ENCODE measurements at places on chromosomes 11 and 22.

DNA sequence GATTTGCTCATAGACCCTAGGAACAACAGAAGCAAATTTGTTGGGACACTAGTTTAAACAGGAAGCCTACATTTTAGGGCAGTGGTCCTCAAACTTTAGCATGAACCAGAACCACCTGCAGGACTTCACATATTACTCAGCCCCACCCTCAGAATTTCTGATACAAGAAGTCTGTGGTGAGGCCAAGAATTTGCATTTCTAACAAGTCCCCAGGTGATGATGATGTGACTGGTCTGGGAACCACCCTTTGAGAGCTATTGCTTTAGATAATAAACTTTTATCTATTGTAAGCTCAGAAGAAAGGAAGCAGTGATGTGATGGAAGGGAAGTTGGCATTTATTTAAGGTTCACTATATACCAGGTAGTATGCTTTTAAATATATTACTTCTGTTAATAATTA lies 194.0 kb downstream of the FAM181B start:
- DNase-seq = no peak

GRCh38 chr22:29309332-29310064 lies 3.0 kb downstream of the GAS2L1 start:
- DNase-seq = no peak

GRCh38 chr11:76790251-76790650 lies 7.1 kb downstream of the TSKU start:
- DNase-seq = no peak

DNA sequence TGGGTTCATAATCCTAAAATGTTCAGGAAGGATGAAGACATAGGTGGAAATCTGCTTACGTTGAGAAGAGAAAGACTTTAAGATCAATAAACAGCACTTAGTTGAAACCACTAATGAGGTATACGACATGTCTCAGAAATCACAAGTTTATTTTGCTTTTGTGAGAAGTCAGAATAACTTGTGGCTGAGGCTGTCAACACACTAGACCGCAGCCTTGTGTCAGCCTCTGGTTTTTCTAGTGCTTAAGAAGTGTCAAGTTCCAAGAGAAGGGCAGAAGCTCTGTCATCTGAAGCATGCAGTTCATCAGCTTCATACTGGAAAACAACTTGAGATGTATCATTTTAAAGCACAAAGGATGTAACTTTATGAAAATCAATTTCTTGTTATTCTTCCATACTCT lies 420.9 kb downstream of the METTL15 start:
- DNase-seq = no peak

DNA sequence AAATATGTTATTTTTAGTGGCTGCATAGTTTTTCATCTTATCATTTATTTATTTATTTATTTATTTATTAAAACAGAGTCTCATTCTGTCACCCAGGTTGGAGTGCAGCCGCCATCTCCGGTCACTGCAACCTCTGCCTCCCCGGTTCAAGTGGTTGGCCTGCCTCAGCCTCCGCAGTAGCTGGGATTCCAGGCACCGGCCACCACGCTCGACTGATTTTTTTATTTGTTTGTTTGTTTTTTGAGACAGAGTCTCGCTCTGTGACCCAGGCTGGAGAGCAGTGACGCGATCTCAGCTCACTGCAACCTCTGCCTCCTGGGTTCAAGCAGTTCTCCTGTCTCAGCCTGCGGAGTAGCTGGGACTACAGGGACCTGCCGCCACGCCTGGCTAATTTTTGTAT lies 262.9 kb upstream of the DDI1 start:
- DNase-seq = no peak

DNA sequence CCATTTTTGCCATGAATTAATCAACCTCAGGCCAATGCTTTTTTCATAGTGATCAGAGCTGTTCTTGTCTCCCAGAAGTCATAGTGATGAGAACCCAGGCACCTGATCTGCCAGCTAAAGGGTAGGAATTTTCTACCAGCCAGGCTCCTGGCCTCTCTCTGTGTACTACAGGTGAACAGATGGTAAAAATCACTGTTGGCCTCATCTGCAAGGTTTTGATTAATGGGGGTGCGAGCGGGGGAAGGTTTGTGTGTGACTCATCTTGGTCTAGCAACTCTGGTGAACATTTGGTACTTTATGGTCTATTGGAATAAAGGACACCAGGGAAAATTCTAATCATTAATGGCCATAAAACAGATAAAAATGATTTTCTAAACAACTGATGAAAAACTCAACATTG lies 14.4 kb upstream of the APOL4 start:
- DNase-seq = no peak

DNA sequence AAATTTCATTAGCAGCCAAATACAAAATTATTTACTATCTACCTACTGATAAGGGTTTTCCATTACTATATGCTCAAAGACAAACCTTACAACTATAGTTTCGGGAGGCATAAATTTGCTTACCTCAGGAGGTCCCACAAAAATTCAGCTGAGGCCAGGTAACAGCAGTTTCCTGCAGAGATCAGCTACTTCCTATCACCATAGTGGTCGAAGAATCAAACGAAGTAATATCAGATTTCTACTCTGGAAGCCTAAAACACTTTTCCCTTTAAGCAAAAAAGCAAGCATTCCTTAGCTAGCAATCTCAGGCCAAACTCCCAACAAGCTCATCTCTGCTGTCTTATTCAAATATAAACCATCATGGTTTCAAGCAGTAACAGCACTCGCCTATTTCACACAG lies 3.1 kb downstream of the NAP1L4 start:
- DNase-seq = no peak

GRCh38 chr22:28548406-28548805 lies 131.2 kb downstream of the TTC28 start:
- DNase-seq = no peak

DNA sequence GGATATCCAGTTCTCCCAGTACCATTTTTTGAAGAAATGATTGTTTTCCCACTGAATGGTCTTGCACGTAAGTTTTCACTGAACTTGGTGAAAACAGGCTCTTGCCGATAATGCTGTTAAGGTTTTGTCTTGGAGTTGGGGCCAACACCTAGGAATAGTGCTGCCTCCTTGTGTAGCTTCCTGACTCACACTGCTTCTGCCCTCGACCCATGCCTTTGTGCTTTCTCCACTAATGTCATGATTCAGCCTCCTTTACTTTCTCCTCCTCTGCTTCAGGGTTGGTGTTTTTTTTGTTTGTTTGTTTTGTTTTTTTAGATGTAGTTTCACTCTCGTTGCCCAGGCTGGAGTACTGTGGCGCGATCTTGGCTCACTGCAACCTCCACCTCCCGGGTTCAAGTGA lies 30.2 kb downstream of the SLC5A1 start:
- DNase-seq = peak; percentile 33

DNA sequence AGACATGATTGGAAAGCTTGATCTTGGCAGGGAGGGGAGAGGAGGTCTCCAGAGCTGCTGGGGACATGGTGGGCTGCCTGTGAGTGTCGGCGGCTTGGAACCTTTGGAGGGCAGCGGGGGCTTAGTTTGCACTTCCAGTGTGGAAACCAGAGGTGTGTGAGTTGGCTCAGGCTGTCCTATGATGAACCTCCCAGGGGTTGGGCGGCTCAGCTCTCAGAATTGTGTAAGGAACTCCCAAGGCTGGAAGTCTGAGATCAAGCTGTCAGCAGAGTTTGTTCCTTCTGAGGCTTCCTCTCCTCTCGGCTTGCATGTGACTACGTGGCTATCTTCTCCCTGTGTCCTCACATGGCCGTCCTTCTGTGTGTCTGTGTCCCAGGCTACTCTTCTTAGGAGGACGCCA lies 87.9 kb upstream of the B3GAT1 start:
- no peak for DNase-seq

DNA sequence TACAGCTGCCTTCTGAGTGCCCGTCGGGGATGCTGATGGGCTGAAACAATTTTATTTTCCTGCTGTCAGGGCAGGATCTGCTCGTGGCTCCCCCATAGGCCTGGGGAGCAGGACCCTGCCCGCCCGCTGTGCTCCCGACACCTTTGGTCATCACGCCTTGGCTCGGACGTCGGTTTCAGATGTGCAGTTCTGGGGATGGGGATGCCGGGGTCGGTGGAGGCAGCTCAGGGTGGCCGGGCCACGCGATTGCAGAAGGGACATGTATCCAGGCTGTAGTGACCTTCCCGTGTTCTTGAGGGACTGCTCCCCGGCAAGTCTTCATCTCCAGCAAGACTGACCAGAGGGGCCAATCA lies 1150.5 kb downstream of the BRD1 start:
- no peak for DNase-seq

GRCh38 chr11:61275191-61275590 lies 19.9 kb downstream of the VWCE start:
- DNase-seq = no peak

GRCh38 chr22:48636746-48637145 lies 1190.9 kb downstream of the BRD1 start:
- no peak for DNase-seq

GRCh38 chr11:9982127-9982795 lies 311.8 kb downstream of the SBF2 start:
- no peak for DNase-seq

GRCh38 chr11:20238712-20239111 lies 78.4 kb upstream of the DBX1 start:
- peak; percentile 5 for DNase-seq

DNA sequence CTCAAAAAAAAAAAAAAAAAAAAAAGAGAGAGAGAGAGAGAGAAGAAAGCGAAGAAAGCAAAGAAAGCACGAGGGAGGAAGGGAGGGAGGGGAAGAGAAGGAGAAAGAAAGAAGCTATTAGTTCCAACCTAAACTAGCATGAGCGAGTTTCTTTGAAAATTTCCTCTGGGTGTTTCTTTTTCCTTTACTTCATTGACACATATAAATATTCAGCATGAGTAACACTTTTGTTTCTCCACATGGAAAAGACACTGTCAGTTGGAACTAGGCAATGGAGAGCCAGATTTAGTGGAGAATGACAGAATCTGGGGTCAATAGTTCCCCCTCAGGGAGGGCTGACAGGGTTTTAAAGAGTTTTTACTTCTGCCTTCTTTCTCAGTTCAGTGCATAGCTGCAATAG lies 257.4 kb downstream of the DDX10 start:
- DNase-seq = no peak

- no peak for DNase-seq
Observed at GRCh38 chr11:59678813-59679165, 10.0 kb upstream of the PATL1 start.

GRCh38 chr11:6096417-6096816 lies 11.1 kb upstream of the OR56B4 start:
- peak; percentile 7 for DNase-seq

DNA sequence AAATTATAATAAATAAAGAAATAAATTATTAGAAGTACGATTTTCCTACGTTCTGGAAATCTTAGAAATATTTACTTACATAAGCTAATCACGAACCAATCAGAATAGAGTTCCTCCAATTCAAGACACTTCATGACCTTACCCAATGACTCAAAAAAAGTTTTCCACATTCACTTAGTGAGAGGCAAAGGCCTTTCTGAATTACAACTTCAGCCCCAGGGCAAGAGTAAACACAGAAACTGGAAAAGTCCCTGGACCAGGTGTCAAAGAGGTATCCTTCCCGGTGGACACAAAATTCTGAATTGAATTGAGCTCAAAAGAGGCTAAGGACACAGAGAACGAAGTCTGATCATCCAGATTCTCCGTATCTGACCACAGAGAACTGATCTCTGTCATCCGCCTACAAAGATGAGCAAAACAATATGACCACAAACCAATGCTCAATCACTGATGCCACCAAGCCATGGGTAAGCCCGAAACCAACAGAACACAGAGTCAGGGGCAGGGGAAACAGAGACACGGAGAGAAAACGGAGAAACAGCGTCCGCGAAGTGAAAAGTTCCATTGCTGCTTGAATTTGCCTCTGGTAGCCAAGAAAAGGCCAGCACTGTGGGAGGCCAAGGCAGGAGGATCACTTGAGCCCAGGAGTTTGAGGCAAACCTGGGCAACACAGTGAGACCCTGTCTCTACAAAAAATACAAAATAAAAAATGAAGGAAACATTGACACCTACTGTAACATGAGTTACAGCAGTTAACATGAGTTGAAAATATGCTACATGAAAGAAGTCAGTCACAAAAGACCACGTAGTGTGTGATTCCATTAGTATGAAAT lies 6.8 kb downstream of the BID start:
- no peak for DNase-seq

DNA sequence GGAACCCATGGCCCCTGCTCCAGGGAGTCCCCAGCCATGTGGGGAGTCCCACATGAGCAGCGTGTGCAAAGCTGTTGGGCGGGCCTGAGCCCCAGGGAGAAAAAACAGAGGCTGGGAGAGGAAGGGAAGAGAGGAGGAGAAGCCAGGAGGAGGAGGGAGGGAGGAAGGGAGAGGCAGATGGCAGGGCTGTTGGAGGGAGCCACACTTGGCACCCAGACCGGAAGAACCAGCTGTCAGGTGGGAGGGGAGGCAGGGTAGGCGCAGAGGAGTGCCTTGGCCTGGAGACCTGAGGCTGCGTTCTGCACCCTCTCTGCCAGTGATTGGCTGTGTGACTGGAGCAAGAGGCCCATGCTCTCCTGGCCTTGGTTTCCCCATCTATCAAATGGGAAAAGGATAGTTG lies 6.7 kb downstream of the SYNGR1 start:
- DNase-seq = no peak

- DNase-seq = no peak
Observed at GRCh38 chr11:86896441-86896841, 58.8 kb downstream of the FZD4 start.

GRCh38 chr11:34915136-34916014 lies 804 bp downstream of the APIP start:
- DNase-seq = no peak

DNA sequence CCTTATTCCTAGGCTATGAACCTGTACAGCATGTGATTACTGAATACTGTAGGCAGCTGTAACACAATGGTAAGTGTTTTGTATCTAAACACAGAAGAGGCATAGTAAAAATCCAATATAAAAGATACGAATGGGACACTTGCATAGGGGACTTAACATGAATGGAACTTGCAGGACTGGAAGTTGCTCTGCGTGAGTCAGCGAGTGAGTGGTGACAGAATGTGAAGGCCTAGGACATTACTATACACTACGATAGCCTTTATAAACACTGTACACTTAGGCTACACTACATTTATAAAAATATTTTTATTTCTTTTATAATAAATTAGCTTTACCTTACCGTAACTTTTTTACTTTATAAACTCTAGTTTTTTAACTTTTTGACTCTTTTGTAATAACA lies 81.1 kb downstream of the PGR start:
- no peak for DNase-seq

DNA sequence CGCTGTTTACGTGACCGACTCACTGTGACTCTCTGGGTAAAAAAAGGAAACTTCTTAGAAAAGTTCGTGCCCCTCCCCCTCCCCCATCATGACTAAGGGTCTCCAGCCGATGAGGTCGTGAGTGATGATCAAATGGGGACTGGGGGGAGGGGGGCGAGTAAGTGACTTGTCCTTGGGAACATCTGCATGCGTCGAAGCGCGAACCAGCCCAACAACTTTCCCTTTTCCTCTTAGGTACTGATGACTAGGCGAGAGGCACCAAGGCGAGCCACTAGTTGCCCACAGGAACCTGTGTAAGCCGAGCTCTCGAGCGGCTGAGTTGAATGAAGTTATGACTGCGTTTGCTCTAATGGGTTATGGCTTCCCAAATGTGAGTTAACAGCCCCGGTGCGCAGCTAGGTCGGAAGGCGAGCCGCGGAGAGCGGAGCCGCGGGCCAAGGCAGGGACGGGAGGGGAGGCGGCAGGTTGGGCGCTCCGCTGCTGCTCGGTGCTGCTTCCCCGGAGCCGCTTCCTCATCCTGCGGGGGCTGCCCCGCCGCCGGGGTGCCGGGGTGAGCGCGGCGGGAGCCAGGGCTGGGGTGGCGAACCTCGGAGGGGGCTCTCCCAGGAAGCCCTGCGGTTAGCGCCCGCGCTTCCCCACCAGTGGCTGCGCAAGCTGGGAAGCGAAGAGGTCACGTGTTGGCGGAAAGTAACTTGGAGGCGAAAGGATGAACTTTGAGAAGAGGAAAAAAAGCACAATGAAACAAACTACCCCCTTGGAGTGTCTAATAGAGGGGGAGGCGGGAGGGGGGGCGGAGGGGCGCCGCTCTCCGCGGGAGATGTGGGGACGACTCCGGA lies 22.1 kb upstream of the BDNF start:
- peak; percentile 65 for DNase-seq

Measured in kidney tubule cell (primary cell).